ENCODE measurements at places on chromosomes 3 and 15.

GRCh38 chr3:159273608-159274007 lies 471.8 kb downstream of the MFSD1 start:
- no peak for DNase-seq

DNA sequence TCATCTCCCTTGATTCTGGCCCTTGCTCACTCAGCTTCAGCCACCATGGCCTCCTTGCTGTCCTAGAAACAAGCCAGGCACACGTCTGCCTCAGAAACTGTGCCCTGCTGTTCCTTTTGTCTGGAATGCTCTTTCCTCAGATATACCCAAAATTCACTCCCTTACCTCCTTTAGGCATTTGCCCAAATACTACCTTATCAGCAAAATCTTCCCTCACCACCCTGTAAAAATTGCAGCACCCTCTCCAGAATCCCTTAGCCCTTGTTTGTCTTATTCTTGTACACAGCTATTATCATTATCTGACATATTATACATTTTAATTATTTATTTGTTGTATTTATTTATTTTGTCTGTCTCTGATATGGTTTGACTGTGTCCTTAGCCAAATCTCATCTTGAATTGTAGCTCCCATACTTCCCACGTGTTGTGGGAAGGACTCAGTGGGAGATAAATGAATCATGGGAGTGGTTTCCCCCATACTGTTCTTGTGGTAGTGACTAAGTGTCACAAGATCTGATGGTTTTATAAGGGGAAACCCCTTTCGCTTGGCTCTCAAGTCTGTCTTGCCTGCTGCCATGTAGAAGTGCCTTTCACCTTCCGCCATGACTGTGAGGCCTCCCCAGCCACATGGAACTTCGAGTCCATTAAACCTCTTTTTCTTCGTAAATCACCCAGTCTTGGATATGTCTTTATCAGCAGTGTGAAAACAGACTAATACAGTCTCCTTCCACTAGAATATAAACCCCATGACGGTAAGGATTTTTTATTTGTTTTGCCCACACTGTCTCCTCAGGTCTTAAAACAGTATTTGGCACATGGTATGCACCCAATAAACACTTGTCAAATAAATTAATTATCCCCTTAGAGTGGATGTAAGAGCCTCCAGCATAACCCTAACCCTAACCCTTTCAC lies 60.0 kb upstream of the STT3B start:
- no peak for DNase-seq

DNA sequence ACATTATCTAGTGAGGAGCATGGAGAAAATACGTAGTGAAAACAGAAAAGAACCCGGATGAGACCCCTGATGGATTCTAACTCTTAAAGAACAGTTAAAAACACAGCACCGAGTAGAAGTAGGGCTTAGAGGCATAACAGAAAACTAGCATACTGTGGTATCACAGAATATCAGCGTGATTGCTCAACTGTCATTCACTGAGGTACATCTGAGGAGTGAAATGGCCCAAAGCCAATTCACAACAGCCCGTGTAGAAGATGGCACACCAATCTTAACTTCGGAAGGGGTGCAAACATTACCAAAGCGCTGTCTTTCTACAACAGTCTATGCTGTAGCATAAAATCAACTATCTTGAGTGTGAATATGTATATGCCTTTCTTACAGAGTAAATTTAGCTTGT lies 1.8 kb downstream of the CLASP2 start:
- peak; percentile 20 for DNase-seq

DNA sequence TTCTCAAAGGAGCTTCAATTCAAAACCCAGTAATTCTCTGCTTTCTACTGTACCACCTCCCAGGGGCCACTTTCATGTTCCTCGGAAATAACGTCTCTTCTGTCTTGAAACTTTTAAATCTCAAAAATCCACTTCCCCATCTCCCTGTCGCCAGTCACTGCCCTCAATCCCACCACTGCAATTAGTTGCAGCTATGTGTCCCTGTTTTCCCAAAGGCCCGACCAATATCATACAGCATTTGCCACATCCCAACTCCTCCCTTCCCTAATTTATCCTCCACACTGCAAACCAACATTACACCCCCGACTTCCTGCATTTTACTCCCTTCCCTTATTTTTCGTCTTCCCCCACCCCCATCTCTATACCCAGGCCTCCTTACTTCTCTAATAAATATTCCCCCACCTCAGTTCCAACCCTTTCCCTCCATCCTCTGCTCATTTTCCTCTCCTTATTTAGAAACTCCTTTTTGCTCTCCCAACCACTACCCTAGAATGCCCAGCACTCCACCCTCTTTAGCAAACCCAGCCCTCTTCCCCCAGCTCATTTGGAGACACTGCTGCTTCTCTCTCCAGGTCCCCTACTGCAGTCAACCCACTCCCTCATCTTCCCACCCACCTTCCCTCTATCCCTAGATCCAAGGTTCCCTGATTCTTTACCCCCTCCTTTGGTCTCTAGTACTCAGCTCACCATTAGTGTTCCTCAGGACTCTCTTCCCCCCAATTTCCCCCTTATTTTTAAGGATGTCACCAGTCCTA lies 1.1 kb downstream of the NPTN start:
- no peak for DNase-seq

DNA sequence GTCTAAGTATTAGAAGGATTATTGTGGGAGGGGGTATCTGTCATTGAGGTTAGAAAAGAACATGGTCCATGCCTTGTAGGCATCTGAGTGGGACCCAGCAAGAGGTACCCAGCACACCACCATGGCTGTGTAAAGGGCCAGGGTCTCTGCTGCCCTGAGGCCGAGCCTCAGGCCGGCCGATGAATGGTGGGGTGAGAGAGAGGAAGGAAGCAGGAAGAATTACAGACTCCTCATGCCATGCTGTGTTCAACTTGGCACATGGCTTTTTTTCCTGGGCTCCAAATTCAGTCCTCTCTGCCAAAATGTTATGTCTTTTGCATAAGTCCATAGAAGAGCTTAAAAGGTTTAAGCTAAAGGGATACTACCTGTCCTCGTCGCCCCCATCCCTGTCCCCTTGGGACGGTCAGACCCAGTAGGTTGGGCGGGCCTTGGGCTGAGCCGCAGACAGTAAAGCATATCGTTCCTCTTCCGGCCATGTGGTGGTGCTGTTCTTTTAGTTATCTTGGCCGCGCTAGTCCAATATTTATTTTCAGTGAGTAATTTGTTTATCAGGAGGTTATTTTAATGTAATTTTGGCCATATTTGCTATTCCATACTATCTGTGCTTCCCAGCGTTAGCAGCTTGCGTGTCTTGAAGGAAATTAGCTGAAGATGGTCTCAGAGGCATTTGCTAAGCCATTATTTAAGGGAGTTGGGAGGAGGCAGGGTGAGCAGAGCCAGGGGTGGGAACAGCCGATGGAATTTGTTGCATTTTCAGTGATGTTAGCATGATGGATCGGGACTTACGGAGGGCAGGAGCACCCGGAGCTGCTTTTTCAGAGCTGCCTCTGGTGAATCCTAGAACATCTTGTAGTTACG lies 152.4 kb downstream of the AGBL1 start:
- DNase-seq, result peak; percentile 24

DNA sequence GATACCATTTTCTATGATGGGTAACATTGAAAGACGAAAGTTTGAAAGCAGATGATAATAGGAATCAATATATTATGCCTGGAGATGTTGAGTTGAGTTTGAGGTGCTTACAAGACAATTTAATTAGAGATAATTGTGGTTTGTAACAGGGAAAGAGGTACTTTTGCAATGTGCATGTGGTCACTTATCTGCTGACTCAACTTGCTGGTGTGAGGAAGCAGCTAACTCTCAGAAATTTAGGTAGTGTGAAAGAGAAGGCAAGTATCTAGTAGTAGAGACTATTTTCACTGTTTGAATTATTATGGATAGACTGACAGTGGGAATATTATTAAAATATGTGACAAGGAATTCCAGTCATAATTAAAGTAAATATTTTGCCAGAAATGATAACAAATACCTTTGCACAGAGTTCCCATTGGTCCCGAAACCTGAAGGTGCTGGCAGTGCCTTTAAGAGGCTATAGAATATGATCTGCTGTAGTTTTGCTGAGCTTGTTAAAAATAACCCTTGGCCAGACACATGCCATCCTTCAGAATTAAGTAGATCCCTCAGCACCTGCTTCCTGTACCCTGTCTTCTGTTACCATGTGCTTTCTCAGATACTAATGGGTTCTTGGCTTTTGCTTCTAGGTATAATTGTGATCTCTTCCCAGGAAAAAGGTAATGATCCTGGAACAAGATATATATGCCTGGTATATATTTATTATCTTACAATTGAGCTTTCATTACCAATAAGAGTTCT lies 315.9 kb downstream of the BCHE start:
- no peak for DNase-seq

DNA sequence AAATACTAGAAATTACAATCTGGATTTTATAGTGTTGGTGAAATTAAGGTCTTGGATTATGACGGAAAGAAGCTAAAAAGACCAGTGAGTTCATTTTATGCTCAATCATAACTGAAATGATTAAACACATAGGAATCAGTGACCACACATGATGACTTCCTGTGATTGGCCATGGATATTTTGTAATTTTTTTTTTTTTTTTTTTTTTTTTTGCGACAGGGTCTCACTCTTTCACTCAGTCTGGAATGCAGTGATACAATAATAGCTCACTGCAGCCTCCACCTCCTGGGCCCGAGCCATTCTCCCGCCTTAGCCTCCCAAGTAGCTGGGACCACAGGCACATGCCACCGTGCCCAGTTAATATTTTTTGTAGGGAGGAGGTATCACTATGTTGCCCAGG lies 47.4 kb downstream of the PAQR5 start:
- no peak for DNase-seq

Measured in hippocampal formation (tissue), 2 donors.